Upper lobe of right lung (tissue), 1 donor: ENCODE measurements at places on chromosomes 1 and 21. TPM values are rescaled to one million over a fixed set of nuclear protein-coding genes. Genes with fewer than 3 reads are reported as not detected.

DNA sequence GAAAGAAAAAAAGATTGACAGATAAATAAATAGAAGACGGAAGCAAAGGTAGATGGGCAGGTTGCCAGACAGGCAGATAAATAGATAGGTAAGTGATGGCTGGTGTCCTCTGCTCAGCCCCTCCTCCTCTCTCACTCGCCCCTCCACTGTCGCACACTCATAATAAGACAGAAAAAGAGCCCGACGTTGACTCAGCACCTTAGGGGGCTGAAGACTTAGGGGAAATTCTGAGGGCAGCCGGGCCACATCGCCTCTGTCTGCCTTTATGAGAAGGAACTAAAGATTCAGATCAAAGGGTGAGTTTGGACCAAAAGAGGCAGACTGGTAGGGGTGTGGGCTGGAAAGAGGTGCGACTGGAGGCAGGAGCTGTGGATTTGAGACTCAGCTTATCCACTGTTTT is 158.1 kb upstream of the IGSF21 start:
- DNase-seq, result no peak
- no peak overlapping the region for H3K4me3 ChIP-seq
- no peaks in the 10 kb centered on the region for H3K4me1 ChIP-seq

RGS13 gene
- 4.7 TPM for total RNA-seq

- no peaks in the 10 kb centered on the region for H3K36me3 ChIP-seq
- no peak overlapping the region for H3K27ac ChIP-seq
- H3K4me1 ChIP-seq, result no peaks in the 10 kb centered on the region
- peak; percentile 31 for DNase-seq
Measured at GRCh38 chr1:236160540-236161127, 18.3 kb downstream of the GPR137B start.

GRCh38 chr1:69319287-69319686 is 248.4 kb upstream of the LRRC7 start:
- no peaks in the 10 kb centered on the region for H3K27me3 ChIP-seq
- no peaks in the 10 kb centered on the region for H3K4me1 ChIP-seq
- no peak overlapping the region for H3K27ac ChIP-seq
- DNase-seq, result no peak
- no peak overlapping the region for H3K4me3 ChIP-seq

GRCh38 chr21:45012662-45013259 is 61.6 kb upstream of the ADARB1 start:
- DNase-seq, result peak; percentile 60
- no peak overlapping the region for H3K4me3 ChIP-seq
- no peaks in the 10 kb centered on the region for H3K4me1 ChIP-seq
- peaks cover 8% of the 10 kb centered on the region for H3K27me3 ChIP-seq
